ENCODE measurements at places on chromosomes 1 and 21. TPM values are rescaled to one million over a fixed set of nuclear protein-coding genes. Genes with fewer than 3 reads are reported as not detected.

GRCh38 chr1:41329662-41330587 lies 31.3 kb upstream of the FOXO6 start:
- DNase-seq: no peak

DNA sequence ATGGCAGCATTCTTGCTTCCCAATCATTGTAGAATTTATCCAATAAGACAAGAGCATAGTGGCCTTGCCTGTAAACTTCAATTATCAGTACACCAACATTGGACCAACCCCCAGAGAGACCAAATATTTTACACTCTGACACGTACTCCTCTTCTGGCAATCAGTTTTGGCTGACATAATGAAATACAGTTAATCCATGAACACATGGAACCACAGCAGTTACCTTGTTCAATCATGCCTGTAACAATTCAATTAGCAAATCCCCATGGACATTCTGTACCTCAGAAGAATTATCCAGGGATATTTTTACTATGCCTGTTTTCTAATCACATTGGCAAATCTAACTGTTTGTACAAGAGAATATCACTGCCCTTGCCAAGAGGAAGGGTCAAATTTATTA lies 2162.0 kb downstream of the MRPL39 start:
- DNase-seq: no peak

DNA sequence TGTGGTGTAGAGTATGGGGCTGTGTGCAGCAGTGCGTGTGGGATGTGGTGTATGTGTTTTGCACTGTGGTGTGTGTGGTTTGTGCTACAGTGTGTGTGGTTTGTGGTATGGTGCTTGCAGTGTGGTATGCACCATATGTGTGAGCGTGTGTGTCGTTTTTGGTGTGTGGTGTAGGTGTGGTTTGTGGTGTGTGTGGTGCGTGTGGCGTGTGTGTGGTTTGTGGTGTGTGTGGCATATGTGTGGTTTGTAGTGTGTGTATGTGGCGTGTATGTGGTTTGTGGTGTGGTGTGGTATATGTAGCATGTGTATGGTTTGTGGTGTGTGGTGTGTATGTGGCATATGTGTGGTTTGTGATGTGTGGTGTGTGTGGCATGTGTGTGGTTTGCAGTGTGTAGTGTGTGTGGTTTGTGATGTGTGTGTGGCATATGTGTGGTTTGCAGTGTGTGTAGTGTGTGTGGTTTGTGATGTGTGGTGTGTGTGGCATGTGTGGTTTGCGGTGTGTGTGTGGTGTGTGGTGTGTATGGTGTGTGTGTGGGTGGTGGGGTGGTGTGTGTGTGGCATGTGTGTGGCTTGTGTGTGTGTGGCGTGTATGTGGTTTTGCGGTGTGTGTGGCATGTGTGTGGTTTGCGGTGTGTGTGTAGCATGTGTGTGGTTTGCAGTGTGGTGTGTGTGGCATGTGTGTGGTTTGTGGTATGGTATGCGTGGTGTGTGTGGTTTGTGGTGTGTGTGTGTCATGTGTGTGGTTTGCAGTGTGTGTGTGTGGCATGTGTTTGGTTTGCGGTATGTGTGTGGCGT lies 53.5 kb upstream of the TRAPPC10 start:
- no peak for DNase-seq

- no peak for DNase-seq
Measured at GRCh38 chr1:32791881-32792280, 25.3 kb downstream of the YARS1 start.

GRCh38 chr1:91611483-91611917 lies 110.8 kb downstream of the CDC7 start:
- DNase-seq: no peak

- DNase-seq: no peak
Measured at GRCh38 chr1:65799601-65800000, 6.9 kb downstream of the PDE4B start.

NBPF26 gene
- 24.2 TPM for total RNA-seq

DNA sequence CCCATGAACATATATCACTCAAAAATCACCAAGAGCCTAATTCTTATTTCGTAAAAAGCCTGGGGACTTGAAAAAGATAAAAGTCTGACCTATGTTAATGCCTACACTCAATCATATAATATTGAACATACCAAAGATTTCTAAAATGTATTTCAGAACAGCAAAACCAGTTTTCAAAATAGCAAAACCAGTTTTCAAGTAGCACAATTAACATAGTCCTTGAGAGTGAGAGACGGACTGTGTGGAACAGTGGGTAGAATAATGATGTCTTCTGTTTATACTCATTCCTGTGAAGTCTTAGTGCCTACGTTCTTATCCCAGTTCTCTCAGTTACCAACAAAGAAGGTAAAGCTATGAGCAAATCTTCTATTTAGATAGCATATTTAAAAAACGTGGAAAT lies 22.3 kb upstream of the RGS2 start:
- no peak for DNase-seq

DNA sequence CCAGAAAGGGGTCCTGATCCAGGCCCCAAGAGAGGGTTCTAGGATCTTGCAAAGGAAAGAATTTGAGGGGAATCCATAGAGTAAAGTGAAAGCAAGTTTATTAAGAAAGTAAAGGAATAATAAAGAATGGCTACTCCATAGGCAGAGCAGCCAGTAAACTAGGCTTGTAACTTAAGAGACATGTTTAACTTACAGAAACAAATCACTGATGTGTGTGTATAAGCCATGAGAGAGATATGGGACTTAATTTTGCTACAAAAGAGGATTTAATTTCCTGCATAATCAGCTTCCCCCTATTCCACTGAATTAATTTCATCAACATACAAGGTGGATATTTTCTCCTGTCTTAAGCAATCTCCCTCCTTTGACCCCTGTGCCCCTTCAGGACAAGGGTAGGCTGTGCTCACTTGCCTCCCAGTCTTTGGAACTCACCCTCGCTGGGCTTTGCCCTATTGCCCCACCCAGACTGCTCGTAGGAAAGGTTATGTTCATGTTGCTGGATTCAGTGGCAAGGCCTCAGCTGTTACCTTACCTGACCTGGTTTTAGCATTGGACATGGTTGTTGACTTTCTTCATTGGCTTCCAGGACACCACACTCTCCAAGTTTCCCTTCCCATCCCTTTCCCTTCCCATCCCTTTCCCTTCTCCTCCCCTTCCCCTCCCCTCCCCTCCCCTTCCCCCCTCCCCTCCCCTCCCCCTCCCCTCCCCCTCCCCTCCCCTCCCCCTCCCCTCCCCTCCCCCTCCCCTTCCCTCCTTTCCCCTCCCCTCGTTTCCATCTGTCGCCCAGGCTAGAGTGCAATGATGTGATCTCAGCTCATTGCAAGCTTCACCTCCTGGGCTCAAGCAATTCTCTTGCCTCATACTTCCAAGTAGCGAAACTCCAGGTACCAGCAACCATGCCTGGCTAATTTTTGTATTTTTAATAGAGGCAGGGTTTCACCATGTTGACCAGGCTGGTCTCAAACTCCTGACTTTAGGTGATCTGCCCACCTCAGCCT lies 44.6 kb downstream of the TBCE start:
- DNase-seq: no peak

DNA sequence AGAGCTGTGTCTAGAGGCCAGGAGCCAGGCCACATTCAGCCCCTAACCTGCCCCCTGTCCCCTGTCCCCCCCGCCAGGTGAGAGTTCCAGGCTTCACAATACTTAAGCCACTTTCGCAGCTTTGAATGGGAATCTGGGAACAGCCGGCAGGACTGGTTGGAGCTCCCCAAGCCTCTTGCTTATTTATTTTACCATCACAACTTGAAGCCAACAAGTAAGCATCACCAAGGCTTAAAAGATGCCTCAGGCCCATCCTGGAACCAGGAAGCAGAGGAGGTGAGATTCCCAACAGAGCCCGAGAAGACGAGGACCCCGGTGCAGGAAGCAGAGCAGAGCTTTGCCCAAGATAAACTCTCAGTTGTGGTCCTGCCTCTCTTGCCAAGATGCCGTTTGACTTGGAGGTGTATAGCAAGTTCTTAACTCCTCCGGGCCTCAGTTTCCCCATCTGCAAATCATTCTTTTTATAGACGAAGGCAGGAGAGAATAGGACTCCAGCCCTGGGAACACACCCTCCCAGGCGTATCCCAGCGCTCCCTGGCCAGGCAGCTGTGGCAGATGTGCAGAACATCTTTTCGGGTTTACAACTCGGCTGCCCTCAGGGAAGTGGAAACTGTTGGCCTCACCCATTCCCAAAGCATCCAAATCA lies 66.8 kb upstream of the SLC25A33 start:
- DNase-seq: no peak

GRCh38 chr1:220789532-220790147 lies 2.9 kb downstream of the MTARC1 start:
- DNase-seq: no peak

SH2D1B gene
- not detected for total RNA-seq

ZSCAN20 gene
- 3.9 TPM for total RNA-seq

- DNase-seq: no peak
Measured at GRCh38 chr1:44261171-44261817, 48.0 kb downstream of the DMAP1 start.

DNA sequence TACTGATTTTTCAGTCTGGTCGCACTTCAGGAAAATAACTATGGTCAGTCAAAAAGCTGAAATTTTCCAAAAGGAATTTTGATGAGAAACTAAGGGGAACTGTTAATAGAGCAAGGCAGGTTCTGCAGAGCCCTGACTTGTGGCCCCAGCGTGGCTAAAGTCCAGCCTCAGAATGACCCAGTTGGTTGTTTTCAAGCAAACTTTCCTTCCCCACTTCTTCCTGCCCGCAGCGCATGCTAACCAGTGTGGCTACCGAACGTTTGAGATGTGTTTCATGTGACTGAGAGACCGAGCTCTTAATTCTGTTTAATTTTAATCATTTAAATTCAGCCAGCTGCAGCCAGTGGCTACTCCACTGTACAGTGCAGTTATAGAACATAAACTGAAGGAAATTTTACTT lies 6.2 kb upstream of the IL10RB start:
- DNase-seq: no peak

DNA sequence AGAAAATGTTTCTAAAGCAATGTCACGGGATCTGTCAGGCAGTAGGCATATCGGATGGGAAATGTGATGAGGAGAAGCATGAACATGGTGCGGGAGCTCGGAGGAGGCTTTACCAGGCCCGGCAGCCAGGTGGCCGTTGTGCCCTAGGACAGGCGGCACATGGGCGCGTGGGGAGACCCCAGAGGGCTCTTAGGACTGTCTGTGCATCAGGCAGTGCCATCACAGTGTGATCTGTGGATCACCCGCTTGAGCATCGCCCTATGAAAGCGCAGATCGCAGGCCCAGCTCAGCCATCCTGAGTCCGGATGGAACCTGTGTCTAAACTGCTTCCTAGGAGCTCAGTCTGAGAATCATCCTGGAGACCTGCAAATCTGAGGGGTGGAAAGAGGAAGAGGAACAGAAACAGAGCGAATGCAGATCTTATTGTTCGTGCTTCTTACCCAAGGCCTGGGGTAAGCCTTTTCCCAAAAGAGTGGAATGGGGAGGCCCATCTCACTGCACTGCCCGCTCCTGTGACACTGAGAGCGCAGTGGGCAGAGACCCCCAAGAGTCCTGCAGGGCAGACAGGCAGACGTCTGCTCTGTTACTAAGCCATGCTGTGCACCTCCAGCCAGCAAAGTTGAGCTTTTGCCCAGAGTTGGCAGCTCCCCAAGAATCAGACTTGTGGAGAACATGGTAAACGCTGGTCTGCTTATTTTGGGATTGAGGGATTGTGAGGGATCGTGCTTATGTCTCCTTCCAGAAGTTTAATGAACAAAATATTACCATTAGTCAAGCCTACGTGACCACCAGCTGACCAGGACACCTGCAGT lies 251.0 kb downstream of the RHOU start:
- DNase-seq: no peak

GRCh38 chr1:224700918-224701531 lies 84.9 kb downstream of the CNIH3 start:
- DNase-seq: peak; percentile 68

DNA sequence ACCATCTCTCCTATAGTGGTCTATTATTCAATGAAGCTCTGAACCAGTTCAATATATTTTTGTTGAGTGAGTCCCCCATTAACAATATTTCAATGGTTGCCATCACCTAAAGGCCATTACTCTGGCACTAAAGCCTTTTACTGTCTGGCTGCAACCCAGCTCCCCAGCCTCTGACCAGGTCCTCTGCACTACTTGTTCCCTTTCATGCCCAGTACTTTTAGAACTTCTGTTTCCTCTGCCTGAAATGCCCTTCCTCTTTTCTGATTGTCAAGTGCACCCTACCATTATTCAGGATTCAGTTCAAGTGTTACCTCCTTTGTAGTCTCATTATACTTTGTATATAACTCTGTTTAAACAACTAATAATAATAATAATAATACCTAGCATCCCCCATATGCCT lies 30.4 kb upstream of the ZFYVE9 start:
- no peak for DNase-seq

NOS1AP gene
- not detected for total RNA-seq

TRIM45 gene
- not detected for total RNA-seq

GRCh38 chr1:236465231-236465958 lies 58.4 kb upstream of the LGALS8 start:
- no peak for DNase-seq

- peak; percentile 3 for DNase-seq
Measured at GRCh38 chr1:209989525-209989924, 51.5 kb downstream of the SYT14 start.

- no peak for DNase-seq
Measured at GRCh38 chr1:14872762-14873161, 274.3 kb downstream of the KAZN start.

DNA sequence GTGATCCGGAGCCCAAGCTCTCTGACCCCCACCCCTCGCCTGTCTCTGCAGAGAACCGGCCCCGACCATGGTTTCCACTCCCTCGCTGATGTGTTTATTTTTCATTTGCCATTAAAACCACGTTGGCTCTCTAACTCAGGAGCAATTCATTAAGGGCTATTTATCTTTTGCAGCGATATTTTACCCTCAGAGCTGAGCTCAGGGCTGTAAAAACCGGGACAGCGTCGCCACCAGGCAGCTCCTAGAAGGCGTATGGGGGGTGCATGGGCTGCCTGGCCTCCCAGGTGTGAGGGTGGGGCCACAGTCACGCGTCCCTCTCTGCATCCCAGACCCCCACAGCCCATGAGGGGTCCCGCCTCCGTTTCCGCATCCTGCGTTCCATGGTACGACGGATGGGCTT lies 71.4 kb downstream of the PRDM16 start:
- no peak for DNase-seq

DNA sequence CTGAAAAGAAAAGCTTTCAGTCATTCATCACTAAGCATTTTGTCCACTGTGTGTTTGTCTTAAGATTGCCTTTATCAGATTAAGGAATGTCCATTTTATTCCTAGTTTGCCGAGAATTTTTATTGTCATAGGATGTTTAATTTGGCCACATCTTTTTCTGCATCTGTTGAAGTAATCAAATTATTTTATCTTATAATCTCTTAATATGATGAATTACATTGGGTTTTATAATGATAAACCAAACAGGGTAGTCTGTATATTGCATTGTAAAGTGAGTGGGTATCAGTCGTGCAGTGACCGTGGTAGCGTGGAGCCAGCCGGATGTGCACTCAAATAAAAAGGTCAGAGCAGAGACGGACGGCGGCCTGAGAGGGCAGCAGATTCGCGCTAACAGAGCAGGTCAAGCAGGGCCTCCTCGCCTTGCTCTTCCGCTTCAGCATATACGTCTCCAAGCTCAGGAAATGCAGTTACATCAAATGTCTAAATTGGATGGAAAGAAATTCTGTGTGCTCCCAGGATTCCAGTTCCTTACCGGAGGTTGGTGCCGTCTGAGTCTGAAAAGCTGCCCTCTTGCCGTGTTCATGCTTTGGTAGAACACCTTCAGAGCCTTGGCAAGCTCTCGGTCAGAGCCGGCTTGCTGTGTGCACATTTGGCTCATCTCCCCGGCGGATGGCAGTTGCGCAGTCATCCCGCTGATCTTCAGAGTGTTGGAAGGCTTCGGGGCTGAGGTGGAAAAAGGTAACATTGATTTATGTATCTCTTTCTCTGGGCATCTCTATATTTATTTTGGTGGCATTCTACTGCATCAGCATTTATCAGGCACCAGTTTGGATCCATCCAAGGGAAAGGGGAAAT lies 51.5 kb downstream of the SCCPDH start:
- no peak for DNase-seq

RNF187 gene
- total RNA-seq: 484 TPM

WNT3A gene
- total RNA-seq: not detected

RNASEL gene
- total RNA-seq: 3.0 TPM
